ENCODE measurements at places on chromosomes 4 and X.

DNA sequence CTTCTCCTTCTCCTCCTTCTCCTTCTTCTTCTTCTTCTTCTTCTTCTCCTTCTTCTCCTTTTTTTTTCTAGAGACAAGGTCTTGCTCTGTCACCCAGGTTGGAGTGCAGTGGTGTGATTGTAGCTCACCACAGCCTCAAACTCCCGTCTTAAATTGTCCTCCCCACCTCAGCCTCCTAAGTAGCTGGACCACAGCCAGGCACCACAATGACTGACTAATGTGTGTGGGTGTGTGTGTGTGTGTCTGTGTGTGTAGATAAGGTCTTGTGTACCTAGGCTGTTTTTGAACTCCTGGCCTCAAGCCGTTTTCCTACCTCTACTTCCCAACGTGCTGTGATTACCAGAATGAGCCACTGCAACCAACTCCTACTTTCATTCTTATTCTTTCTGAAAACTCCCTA, 390.9 kb downstream of the ADAM29 start:
- DNase-seq: no peak

- no peak for DNase-seq
Observed at GRCh38 chr4:25160714-25161592, 704 bp upstream of the SEPSECS start.

GRCh38 chr4:2449511-2450392, 19.2 kb upstream of the RNF4 start:
- no peak for DNase-seq

GRCh38 chrX:17377091-17377717, 2.2 kb downstream of the NHS start:
- no peak for DNase-seq

DNA sequence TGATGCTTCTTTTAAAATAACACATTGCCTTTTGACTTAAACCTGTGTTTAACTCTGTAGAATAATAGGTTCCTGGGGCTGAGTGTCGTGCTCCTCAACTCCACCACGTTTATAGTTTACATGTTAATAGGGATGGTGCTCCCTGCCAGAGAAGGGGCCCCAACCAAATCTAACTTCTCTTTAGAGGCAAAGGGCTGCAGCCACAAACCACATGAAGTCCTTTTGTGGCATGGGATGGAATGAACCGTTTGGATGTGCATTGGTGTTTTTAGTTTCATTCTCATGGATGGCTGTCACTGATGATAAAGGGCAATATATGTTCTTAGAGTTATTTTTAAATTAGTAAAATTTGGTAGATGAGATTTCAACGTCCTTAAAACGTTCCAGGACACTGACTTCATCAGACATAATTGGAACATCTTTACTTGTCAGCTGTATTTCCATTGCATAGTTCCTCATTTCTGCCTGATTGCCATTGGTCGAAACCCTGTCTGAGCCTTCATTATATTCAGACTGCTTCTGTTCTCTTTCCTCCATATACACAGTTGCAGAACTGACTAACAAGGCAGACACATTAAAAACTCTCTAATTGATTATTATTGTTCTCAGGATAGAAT, 60.4 kb upstream of the HPF1 start:
- no peak for DNase-seq

GRCh38 chr4:96103086-96103485, 263.2 kb downstream of the PDHA2 start:
- no peak for DNase-seq

- DNase-seq: no peak
Observed at GRCh38 chrX:148811236-148811635, 310.8 kb downstream of the AFF2 start.

DNA sequence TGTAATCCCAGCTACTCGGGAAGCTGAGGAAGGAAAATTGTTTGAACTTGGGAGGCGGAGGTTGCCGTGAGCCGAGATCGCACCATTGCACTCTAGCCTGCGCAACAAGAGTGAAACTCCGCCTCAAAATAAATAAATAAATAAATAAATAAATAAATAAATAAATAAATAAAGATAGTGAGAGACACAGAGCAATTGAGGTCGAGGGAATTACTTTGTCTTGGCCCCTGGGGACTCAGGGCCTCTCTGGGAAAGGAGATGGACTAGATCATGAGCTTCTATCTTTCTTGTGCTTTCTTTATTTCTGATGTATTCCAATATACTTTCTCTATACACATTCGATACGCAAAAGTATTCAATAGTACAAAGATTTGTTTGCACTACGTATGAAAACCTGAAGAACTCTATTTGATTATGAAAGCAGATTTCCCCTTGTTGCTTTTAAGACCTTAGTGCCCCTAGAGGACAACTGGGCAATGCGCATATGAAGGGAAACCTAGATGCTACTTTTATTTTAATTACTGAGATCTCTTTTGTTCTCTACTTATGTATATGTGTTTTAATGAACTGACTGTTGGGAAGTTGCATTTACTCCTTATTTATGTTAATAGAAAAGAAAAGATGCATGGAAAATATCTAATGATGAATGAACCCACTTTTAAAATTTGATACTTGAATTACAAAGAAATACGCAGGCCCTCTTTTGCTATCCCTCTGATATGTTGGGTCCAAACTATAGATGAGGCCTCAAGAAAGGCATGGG, 12.8 kb upstream of the ELOVL6 start:
- DNase-seq: no peak

DNA sequence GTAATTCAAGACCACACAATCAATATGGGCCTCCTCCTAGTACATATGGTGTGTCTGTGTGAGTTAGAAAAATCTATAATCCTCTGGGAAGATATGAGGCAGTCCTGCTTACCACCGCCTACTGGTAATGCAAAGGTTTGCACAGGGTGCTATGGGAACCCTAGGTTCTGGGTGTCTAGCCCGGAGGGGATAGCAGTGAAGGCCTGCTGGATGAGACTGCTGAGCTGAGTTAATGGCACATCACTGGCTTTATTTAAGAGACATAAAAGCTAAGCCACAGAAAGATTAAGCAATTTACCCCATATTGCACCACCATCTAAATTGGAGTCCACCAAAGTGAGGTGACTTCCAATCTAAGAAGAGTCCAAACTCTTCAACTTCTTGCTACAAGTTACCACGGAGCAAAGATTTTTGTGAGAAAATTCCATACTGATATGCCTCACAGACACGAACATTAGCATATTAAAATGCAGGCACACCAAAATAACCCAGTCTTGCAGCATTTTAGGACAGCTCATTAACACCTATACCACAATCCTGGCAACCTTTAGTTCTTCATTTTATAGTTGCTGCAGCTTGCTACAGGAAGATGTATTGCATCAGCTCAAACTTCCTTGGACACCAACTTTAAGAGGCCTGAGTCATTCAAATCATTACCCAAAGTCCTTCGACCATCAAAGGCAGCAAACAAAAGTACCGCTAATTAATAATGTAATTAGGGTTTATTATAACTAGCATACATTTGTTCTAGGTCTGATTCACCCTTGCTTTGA, 13.7 kb downstream of the DGKK start:
- DNase-seq: no peak

DNA sequence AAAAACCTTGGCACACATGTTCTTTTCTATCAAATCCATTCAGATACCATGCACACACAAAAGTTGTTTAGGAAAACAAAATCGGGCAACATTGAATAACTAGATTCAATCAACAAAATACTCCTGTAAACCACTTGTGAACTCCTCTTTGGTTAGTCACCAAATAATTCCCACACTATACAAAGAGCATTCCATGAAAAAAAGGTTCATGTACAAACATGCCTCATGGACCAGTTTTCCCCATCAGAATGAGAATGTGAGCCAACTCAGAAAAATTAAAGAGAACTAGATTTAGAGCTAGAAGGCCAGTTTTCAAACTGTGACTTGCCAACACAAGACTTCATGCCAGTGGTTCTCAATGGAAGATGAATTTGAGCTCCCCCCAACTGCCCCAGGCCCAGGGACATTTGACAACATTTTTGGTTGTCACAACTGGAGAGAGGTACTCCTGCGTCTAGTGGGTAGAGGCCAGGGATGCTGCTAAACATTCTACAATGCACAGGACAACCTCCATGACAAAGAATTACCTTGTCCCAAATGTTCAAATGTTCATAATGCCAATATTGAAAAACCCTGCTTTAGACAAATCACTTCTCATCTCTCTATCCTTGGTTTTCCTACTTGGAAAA, 55.4 kb downstream of the GPC3 start:
- no peak for DNase-seq

GRCh38 chrX:11970578-11971359, 167.5 kb upstream of the FRMPD4 start:
- DNase-seq: no peak

- DNase-seq: no peak
Observed at GRCh38 chr4:83115656-83116285, 1.2 kb upstream of the PLAC8 start.

DNA sequence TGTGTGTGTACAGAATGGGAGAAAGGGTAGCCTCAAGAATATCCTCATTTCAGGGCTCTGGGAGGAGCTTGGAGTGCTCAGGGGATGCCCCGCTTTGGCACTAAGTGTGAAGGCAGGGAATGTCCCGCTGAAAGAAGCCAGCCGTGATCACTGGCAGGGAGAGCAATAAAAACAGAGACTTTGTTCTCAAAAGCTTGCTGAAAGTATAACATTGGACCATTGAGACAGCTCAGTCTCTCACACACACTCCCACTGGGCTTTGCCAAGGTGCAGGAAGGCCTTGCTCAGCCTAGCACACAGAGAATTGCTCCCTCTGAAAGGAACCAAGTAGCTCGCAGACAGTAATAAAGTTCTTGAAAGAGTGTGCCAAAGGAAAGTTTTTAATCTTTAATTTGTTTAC, 143.8 kb upstream of the SLITRK2 start:
- DNase-seq: no peak

DNA sequence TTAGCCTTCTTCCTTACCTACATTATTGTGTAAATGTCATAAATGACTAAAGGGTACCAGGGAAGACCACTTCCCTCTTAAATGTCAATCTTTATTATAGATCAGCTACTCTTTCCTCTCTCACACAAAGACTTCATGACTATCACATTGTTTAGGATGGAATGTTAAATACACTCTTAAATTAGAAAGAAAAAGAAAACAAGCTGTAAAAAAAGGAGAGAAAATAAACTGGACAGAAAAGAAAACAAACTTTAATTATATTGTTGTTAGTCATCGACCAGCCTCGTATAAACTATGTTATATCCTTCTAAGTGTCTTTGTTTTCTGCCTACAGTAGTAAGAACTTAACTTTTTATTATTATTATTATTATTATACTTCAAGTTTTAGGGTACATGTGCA, 666.4 kb upstream of the NR3C2 start:
- DNase-seq: no peak

DNA sequence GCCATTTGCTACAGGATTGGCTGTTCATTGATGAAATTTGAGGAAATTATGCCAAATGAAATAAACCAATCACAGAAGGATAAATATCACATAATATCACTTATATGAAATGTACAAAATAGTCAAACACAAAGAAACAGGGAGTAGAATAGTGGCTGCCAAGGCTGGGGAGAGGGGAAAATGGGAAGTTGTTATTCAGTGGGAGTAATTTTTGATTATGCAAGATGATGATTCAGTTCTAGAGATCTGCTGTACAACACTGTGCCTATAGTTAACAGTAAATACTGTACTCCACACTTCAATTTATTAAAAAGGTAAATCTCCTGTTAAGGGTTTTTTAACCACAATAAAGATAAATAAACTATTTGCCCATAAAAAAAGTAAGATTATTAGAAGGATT, 101.1 kb downstream of the TMA16 start:
- no peak for DNase-seq

DNA sequence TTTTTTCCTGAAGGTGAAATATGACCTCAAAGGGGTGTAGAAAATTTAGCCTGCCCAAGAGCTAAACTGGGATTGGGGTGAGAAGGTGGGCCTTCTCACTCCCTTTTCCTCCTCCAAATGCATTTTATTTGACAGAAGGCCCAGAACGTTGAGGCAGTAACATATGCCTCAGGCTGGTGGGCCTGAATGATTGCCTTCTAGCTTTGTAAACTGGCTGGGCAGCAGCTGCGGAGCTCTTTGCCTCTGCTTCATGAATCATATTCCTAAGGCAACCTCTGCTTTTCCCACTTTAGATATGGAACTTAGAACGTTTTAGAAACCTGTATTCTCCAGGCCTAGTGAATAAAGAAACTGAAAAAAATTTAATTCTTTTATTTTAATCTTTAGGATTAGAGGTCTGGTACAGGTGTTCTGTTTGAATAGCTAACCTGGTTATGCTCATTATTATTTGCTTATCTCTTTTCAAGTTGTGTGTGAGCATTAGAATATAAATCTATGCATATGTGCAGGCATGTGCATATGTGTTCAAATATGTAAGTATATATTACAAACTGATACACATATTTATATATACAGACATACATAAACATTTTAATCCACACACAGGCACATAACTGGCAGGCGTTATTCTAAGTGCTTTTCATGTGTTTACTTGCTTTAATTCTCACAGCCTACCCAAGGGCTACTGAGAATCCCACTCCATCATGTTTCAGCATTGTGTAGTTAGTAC, 11.5 kb downstream of the PRDM8 start:
- DNase-seq: no peak

- no peak for DNase-seq
Observed at GRCh38 chr4:86565651-86566050, 28.5 kb upstream of the PTPN13 start.

DNA sequence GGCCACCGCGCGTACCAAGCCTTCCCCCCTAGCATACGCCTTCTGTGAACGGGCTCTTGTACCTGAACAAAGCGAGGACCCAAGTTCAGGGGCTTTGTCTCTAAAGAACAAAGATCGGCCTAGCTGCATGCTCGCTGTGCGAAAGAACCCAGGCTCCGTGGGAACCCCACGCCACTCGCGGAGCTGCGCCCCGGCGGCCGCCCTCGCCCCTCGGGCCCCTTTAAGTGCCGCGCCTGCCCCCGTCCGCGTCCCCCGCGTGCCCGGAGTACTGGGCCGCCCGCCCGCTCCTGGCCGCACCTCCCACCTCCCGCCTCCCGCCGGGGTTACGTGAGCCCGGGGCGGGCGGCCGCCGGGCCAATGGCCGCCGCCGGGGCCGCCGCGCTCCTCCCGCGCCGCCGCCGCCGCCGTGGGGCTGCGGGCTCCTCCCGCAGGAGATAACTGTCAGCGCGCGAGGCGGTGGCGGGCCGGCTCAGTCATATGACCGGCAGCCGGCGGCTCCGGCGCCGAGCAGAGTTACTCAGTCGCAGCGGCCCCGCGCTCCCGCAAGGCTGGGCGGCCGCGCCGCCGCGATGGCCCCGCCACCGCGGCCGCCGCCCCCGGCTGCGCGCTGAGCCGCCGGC, at the start of gene FNIP2:
FNIP2 (plus strand) TSS at position 472 of the 620 bp plus-strand sequence. CDS start 187 bp downstream, outside the sequence.
- peak; percentile 60 for DNase-seq

DNA sequence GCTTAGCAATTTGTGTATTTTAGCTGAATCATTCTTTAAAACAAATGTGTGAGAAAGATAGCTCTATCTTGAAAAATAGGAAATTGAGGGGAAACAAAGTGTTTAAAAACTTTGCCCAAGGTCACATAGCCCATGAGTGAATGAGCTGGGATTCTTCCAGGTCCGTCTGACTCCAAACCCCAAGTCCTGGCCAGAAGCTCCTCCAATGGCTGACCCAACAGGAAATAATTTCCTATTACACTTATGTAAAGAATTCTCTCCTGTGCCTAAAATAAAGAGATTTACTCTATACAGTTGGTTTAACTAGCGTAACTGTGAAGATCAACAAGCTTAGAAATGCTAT, 287.6 kb downstream of the ARHGAP24 start:
- no peak for DNase-seq

Data from activated T-helper 1 cell treated with anti-CD3 and anti-CD28 coated beads, Interleukin-2, amount 50 U/mL, for 16 hours (primary cell).